NCI-H1092 (cell line): ENCODE measurements at places on chromosomes 5 and 9.

DNA sequence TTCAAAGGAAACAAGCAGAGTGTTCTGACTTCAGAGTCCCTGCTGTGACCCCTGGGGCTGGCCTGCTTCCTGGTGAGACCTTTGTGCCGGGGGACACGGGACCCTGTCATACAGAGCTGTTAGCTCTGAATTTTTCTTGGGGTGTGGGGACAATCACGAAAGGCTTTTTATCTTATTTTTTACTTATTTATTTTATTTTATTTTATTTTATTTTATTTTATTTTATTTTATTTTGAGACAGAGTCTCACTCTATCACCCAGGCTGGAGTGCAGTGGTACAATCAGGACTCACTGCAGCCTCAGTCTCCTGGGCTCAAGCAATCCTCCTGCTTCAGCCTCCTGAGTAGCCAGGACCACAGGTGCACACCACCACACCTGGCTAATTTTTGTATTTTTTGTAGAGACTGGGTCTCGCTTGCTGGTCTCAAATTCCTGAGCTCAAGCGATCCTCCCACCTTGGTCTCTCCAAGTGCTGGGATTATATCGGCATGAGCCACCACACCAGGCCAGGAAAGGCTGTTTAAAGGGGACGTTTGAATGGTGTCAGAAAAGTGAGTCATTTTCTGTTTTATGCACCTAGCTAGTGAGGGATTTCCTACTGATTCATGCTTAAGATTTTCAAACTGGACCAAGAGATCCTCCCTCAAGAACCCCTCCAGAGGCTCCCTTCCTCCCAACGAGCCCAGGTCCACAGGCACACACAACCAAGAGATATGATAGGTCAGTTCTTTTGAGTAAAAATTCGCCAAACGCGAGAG, 75.7 kb downstream of the OLFM1 start:
- DNase-seq: no peak

DNA sequence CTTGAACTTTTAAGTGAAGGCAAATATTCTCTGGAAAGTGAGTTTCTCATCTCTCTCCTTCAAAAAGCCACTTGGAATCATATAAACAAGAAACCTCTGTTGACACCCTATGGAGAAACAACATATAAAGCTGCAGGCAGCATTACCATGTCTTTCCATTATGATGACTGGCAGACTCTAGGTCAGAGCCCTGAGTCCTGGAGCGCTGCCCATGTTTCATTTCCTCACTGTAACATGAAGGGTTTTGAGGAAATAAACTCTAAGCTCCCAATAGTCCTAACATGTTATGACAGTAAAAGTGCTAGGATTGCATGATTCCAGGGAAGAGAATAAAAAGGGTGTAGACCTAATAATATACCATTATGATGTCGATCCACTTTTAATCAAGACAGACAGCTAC, 220.6 kb downstream of the CTNND2 start:
- no peak for DNase-seq

GRCh38 chr9:38254151-38254550, 138.4 kb upstream of the ALDH1B1 start:
- DNase-seq: no peak

GRCh38 chr9:137881591-137882505, 4.3 kb downstream of the CACNA1B start:
- no peak for DNase-seq

DNA sequence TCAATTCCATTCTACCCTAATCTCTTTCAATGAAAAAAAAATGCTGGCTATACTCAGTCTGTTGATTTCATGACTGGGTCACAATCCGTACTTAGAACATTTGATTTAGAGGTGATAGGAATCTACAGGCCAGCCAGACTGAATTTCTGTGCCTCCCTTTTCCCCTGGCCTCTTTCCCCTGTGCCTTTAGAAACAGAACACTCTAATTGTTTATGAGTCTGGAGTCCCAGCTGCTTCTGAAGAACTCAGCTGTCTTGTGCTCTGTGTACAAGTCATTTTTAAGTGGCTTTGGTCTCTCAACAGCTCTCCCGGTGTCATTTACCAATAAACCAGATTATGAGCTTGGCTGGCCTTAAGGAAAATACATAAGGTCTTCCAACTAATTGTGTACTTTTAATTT, 94.1 kb upstream of the ITGA2 start:
- DNase-seq: no peak

- DNase-seq: no peak
Observed at GRCh38 chr5:43638107-43638506, 35.1 kb downstream of the NNT start.

DNA sequence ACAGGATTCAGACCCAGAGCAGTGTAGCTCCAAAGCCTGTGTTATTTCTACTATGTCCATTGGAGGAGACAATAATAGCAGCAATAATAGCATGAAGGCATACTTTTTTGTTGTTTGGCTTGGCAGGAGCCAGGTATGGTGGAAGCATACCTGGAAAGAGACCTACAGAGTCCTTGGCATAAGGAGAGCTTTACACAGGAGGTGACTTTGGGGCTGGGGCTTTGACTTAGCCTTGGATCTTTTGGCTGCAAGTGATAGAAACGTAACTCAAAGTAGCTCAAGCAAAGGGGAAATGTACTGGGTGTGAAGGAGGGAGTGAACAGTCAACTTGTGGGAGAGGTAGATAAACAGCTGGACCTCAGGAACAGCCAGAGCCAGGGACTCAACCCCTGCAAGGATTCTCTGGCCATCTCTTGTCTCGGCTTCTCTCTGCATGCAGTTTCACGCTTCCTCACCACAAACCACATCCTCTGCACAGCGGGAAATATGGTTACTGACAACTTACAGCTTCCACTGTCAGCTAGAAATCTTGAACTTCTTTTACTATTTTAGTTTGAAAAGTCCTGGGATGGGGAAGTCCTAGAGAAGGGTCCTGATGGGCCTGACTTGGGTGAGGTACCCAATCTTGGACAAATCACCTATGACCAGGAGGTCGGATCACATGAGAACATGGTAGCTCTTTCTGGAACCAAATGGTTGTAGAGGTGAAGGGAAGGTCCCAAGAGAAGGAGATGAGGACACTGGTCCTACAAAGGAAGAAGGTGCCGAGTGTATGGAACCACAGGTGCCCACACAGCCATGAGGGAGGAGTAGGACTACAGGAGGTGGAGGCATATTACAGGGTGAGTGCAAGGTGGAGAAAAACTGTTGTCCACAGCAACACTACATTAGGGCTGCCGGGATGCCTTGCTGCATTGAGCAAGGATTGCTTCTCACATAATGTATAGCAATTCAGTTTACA, 47.0 kb upstream of the TGFBR1 start:
- DNase-seq: no peak

GRCh38 chr5:98643569-98643968, 129.9 kb upstream of the RGMB start:
- DNase-seq: no peak

DNA sequence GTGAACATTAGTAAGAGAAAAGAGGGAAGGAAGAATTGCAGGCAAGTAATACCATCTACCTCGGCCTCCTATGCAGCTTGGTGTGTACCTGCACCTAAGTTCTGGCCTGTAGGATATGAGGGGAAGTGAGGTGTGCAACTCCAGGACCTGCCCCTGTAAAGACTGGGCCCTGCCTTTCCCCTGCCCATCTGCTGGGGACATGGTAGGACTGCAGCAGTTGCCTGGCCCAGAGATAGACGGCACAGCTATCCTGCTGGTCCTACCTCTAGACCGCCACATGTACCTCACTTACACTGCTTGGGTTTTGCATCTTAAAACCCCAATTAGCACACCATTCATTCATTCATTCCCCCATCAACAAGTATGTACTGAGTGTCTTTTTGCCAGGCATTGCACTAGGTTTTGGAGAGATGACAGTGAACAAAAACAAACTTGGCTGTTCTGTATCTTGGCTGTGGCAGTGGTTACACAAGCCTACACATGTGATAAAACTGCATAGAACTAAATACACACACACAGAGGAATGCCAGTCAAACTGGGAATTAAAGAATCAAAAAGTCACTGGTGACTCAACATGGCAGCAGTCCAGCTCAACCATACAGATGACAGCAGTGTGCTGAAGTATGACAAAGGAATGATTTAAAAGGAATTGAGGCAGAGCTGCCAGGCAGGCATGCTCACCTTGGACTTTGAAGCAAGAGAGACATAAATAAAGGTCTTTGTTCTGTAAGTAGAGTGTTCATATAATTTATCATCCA, 23.3 kb upstream of the MGAT1 start:
- no peak for DNase-seq

DNA sequence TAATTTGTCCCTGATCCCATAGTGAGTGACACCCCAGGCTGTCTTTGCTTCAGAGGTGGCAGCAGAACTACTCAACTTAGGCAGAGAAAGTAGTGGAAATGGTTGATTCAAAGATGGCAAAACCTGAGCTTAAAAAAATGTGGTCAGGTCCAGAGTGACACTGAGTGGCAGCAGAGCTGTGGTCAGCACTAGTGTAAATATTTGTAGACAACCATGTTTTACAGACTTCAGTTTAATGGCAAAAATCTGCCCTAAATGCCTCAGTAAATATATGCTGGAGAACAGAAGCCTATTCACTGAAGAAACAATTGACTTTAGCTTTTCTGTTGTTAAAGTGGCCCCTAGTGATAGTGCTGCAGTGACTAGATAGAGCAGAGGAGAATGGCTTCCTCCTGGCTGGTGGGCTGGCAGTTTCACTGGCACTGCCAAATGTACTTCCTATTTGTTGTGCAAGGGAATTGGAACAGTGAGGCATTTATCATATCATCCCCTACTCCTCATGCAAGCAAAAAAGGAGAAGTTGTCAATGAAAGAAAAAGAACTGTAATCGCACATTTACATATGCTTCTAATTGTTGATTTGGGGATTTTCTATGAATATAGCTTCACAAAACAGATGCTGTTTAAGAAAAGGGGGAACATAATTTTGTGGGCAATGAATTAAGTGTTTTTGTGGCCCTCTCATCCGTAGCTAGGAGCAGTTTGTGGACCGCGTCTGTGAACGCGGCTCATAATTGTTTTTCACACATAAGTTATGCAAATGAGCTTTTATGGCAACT, 12.0 kb downstream of the PBX3 start:
- DNase-seq: no peak
